Left lung (tissue), 14 donors: ENCODE measurements at places on chromosomes 4 and X. TPM values are rescaled to one million over a fixed set of nuclear protein-coding genes. Genes with fewer than 3 reads are reported as not detected.

Gene RHOXF2B
- total RNA-seq, result not detected

DNA sequence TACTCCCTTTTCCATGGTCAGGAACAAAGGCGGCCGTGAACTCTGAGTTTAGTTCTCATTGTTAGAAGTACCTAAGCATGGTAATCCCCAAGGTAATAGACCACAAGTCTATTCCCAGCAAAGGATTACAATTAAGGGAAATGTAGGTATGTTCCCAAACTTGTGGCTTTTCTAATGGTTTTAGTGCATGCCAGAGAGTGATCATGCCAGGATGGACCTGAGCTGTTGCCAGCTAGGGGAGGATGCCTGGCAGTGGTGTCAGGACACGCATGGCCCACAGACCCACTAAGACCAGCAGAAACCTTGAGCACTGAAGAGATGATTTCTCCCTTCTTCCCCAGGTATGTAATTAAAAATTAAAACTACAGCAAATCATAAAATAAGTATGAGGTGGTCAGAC lies 60.8 kb downstream of the COQ2 start:
- DNase-seq, result no peak

DNA sequence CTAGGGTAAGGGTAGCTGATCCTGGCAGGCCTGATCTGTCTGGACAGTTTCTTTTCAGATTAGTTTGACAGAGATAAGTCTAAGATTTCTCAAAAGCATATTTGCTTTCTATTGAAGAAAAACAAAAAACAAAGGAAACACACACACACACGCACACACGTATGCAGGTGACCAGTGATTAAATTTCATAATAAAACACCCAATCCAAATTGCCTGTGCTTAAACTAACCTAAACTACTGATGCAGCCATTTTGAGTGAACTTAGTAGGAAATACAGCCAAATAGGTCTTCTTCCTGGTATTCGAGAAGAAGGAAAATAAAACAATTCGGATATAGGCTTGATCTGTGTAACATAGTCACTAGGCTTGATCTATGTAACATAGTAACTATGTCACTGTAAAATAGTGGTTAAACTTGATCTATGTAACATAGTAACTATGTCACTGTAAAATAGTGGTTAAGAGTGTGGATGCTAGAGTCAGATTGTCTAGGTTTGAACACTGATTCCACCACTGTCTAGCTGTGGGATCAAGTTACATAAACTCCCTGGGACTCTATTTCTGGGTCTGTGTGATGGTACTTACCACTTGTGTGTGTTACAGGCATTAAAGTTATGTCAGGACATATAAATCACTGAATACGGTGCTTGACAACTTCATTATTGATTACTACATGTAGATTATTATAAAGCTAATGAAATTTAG lies 9.8 kb upstream of the CCNG2 start:
- DNase-seq, result no peak

Gene PAGE2
- total RNA-seq, result not detected

GRCh38 chr4:158295053-158295452 lies 84.8 kb downstream of the TMEM144 start:
- DNase-seq, result no peak

GRCh38 chr4:173181848-173182247 lies 13.2 kb downstream of the GALNT7 start:
- DNase-seq, result no peak

DNA sequence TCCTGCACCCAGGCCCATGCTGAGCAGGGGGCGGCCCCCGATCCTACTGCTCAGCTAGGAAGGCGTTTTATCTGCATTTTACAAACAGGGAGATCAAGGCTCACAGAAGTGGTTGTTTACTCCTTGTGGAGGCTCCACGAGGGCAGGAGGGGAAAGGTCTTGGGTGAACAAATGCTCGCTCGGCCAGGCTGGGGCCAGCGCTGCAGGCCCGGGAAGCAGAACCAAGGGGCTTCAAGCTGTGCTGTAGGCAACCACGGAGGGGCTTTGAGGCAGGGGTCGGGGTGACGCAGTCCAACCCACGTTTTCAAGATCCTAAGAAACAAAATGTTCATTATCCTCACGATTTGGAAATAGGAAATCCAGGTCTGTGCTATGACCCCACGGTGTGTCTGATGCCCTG lies 125.8 kb downstream of the HMX1 start:
- DNase-seq, result no peak

DNA sequence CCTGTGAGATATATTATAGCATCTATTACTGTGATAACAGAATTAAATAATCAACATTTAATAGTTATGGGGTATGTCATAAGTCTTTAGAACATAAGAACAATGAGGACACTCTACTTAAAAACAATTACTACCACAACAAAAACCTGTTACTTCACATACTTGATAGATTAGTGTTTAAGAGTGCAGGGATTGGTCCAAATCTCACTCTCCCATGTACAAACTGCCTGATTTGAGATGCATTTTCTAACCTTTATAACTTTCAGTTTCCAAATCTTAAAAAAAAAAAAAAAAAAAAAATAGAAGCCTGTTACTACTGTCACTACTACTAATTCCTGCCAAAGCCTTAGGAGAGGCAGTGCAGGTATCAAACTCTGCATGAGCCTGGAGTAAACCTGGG lies 5.6 kb downstream of the PCDH18 start:
- no peak for DNase-seq

GRCh38 chr4:88841635-88842034 lies 144.0 kb upstream of the NAP1L5 start:
- DNase-seq, result no peak

Gene SMR3B
- not detected for total RNA-seq
